ENCODE measurements at places on chromosomes 4 and X. TPM values are rescaled to one million over a fixed set of nuclear protein-coding genes. Genes with fewer than 3 reads are reported as not detected.

The JADE1 gene
- 34.5 TPM for total RNA-seq

The SH3RF1 gene
- 7.8 TPM for total RNA-seq

The RTL5 gene
- total RNA-seq, result 3.0 TPM

The FAM114A1 gene
- total RNA-seq, result 73.2 TPM

The ENPEP gene
- 3.3 TPM for total RNA-seq

The VCX3A gene
- total RNA-seq, result not detected

GRCh38 chr4:169293343-169294176 lies 22.8 kb upstream of the SH3RF1 start:
- DNase-seq, result no peak

DNA sequence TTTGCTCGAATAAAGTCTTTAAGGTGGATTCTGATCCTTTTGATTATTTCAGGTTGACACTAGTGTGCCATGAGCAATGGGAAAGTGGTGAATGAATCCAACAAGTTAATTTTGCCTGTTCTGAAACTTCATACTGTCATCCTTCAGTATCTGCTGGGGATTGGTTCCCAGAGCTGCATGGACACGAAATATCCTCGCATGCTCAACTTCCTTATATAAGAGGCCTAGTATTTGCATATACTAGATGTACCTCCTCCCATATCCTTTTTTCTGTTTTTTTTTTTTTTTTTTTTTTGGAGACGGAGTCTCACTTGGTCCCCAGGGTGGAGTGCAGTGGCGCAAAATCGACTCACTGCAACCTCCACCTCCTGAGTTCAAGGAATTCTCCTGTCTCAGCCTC lies 23.0 kb upstream of the PDS5A start:
- DNase-seq, result no peak

DNA sequence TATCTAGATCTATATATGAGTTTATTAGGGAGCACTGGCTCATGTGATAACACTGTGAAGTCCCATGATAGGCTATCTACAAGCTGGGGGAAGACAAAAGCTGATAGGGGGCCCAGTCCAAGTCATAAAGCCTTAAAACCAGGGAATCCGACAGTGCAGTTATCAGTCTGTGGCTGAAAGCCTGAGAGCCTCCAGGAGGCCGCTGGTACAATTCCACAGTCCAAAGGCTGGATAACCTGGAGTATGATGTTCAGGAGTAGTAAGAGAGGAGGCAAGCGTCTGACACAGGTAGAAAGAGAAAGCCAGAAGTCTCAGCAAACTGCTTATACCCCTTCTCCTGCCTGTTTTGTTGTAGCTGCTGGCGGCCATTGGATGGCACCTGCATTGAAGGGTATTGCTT lies 177.6 kb upstream of the SPRY1 start:
- DNase-seq, result no peak

GRCh38 chr4:75831856-75832405 lies 70.3 kb downstream of the PPEF2 start:
- no peak for DNase-seq

DNA sequence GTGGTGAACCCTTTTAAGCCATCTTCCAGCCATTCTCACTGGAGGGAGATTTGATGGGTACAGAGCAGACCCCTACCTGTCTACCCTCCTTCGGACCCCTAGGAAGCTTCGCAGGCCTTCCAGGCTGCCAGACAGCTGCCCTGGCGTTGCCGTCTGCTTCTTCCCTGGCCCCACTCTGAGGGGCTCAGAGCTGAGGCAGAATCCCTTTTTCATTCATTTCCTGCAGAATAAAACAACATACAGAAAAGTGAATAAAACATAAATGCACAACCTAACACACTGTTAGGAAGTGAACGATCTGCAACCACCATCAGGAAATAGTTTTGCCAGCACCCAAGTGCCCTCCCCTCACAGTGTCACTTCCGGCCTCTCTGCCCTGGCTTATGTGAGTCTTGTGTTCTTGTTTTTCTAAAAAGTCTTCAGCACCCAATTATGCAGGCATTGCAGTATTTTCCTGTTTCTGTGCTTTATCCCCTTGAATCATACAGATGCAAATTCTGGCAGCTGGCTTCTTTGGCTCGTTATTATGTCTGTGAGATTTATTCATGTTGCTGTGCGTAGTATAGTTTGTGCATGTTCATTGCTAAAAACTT lies 5.6 kb upstream of the ADD1 start:
- DNase-seq, result peak; percentile 78

DNA sequence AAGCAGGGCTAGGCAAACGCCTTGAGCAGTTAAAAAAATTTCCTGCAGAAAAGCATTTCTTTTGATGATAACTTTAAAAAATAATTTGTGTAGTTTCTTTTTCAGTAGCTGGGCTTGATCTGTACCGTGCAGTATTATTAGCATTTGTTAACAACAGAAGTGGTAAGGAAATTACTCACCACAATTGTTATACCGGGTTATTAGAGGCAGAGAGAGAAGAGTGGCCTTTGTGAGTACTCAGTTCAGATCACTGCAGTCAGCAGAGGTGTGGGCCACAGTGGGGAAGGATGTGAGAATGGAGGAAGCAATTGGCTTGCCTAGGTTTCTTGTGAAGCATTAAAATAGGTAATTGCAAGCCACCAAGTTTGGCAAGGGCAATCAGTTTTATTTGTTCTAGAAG lies 14.3 kb upstream of the IL21 start:
- DNase-seq, result no peak

GRCh38 chrX:43661521-43662240 lies 5.6 kb downstream of the MAOA start:
- DNase-seq, result no peak

GRCh38 chrX:140151316-140151715 lies 186.0 kb upstream of the CXorf66 start:
- no peak for DNase-seq

GRCh38 chr4:147029296-147029695 lies 83.6 kb upstream of the TTC29 start:
- no peak for DNase-seq

GRCh38 chr4:4216648-4217047 lies 10.1 kb downstream of the OTOP1 start:
- DNase-seq, result no peak

DNA sequence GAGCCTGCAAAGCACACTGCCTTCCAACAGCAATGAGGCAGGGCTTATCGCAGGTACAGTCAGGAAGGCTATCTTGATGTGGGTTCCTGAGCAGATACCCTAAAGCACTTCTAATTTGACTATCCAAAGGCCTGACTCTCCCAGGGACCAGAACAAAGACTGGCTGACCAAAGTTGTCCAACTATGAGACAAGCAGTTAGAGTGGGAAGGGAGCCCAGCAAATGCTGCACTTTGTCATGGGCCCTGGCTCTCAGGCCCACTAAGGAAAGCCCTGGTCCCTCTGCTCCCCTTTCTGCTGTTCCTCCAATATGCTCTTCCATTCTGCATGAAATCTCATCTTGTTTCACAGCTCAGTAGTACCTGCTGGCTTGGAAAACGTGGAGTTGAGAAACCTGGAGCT lies 391.0 kb downstream of the RAB28 start:
- no peak for DNase-seq

DNA sequence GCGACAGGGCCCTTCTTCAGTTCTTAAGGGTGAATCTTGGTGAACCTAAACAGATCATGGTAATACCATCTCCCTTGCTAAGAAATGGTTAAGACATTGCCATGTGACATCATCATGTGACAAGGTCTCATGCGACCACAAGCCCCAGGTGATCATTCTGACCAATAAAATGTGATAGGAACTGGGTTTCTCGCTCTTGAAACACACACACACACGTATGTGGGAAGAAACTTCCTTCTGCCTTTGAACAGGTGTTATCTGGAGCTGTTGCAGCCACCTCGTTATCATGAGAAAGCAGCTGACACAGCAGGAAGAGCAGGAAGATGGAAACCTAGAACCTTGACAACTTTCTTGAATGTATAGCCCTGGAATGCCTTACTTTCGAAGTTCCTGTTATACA lies 10.2 kb downstream of the SOD3 start:
- DNase-seq, result peak; percentile 23

GRCh38 chrX:149471397-149471796 lies 33.7 kb downstream of the IDS start:
- no peak for DNase-seq

- DNase-seq, result no peak
Measured at GRCh38 chrX:10989386-10989785, 121.7 kb upstream of the HCCS start.

DNA sequence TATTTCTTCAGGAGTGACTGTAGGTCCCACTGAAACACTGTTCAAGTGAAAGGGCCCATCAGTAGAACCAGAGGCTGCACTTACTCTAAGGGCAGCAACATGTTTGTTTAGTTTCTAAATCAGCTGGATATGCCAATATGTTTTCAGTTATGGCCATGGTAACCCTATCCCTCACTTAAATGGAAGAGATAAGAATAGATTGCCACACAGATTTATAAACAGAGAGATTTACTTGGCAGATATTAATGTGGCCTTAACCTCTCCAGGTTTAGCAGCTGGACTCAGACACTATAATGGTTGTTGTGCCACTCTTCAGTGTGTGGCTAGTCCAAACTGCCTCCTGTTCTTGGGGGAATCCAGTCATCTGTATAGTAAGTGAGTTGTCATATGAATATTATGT lies 354.1 kb downstream of the TEX13C start:
- DNase-seq, result no peak

DNA sequence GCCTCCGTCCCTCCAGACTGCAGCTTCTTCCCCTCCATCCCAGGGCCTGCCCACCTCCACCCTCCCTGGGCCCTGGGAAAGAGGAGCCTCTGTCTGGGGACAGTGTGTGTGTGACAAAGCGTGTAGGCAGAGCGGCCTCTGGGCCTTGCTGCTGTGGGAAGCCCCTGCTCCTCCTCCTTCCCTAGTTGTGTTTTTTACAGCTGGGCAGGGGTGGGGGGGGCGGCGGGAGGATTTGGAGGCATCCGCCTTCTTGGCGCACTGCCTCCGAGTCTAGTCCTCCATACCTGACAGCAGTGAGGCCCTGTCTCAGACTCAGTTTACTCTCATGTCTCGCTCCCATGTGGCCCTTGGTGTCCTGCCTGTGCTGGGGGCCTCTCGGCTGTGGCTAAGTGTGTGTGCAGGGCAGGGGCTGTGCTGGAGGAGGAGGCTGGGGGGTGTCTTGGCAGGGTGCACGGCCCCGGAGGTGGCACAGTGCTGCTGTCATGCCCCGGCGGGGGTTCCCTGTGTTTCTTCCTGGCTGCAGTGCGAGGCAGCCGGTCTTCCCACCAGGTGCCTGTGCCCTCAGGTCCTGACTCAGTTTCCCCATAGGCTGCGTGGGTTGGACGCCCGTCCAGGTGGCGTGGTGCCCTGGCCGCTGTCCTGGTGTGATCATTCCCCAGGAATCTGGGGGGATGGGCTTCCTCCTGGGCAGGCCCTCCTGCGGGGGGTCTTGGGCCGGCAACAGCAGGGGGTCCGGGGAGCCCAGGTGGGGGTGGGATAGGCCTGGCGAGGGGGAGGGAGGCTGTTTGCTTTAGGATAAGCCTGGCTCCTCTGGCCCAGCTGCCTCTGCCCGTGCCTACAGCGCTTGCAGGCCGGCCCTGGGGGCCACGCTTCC lies 7.0 kb downstream of the FGFRL1 start:
- DNase-seq, result no peak

- DNase-seq, result no peak
Measured at GRCh38 chr4:3009422-3009821, 46.1 kb downstream of the GRK4 start.

DNA sequence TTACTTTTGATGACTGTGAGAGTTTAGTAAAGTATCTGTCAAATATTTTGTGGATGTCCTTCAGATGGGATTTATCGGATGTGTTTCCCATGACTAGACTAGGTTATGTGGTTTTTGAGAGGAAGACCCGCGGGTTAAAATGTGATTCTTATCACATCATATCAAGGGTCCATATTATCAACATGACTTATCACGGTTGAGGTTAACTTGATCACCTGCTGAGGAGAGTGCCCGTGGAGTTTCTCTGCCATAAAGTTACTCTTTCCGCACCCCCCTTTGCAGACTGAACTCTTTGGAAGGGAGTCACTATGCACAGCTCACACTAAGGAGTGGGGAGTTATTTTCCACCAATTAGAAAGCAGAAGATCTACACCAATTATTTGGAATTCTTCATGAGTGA lies 38.7 kb downstream of the GLRB start:
- no peak for DNase-seq

DNA sequence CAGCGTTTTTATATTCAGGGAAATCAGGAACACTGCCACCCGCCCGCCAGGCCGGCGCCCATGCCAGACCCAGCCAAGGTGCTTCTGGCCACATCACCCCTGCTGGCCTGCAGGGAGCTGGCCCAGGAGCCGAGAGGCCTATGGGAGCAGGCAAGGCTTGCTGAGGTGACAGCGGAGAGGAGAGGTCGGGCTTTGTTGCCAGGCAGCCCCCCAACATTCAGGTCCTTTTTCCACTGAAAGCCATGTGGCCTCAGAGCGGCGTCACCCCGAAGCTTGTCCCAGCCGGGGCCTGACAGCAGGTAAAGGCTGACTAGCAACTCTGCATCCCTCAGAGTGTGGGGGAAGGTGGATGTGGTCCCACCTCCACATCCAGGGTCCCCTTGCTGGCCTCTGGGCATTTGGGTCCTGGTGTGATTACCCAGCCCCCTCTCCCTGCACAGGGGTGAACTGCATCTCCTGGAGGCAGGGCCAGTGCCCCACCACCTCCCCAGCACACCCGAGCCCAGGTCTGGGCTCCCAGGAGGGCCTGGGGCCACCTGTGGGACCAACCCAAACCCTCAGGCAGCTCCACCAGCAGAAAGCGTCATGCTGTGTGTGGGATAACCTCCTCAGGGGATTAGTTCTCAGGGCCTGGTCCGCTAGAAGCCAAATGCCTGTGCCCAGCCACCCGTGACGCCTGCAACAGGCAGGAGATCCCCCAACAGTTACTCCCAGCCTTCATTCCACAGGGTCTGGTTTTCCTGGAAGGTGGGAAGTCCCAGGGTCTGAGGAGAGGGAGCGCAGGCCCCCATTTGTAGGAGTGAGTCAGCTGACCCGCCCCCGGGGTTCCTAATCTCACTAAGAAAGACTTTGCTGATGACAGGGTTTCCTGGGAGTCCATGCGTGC lies at the start of gene PDE6B:
PDE6B (plus strand) TSS at position 869 of the 886 bp plus-strand sequence. CDS start 54 bp downstream, outside the sequence.
- no peak for DNase-seq

- DNase-seq, result no peak
Measured at GRCh38 chr4:131441004-131441688, 1707.9 kb upstream of the PCDH10 start.
